ENCODE measurements at places on chromosomes 4 and X.
A peak's percentile ranks its signal among the peaks of the same experiment; 100 is the strongest.

GRCh38 chrX:154374313-154375155 is at the start of gene FLNA:
Gene FLNA, minus strand, starts transcription at chrX:154374634. Its CDS starts 3,389 bp downstream, at chrX:154371245.
- no peak for DNase-seq

DNA sequence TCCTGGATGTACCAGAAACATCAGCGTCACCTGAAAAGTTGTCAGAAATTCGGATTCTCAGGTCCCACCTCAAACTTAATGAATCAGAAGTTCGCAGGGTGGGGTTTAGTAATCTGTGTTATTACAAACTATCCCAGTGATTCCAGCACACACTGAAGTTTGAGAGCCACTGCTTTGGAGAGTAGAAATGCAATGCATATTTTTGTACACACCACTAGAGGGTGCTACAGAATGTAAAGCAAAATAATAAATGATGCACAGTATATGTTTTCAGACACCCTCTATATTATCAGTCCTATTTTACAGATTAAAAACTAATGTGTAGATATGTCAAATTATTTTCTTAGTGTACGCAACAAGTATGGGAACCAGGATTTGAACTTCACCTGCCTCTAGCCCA is 2.4 kb upstream of the MORF4L2 start:
- DNase-seq: peak; percentile 4

DNA sequence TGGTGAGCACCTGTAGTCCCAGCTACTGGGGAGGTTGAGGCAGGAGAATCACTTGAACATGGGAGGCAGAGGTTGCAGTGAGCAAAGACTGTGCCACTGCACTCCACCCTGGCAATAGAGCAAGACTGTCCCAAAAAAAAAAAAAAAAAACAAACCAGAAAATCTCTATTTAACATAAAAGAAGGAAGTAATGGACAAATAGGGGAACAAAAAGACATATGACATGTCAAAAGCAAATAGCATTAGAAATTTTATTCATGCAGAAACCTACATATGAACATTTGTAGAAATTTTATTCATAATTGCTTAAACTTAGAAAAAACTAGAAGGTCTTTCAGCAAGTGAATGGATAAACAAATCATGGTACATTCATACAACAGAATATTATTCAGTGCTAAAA is 97.1 kb upstream of the SH3RF1 start:
- DNase-seq: no peak

GRCh38 chr4:46974891-46975543 is 18.4 kb downstream of the GABRA4 start:
- DNase-seq: no peak

DNA sequence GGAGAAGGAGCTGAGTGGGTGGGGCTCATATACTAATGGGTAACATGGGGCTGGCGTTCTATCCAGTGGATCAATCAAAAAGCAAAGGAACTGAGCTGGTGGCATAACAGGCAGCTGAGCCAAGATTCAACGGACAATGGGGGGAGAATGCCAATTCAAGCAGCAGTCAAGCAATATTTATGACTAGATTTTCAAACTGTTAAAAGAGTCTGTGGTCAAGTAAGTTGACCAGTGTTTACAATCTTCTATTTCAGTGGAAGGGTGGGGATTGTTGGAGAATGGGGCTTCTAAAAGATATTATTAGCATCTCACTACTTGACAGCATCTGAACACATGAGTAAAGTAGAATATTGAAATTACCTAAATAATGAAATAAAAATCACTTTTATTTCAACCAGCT is 64.9 kb upstream of the SCRG1 start:
- DNase-seq: no peak

Data from NCI-H774 (cell line).